ENCODE measurements at places on chromosomes 11 and 22. TPM values are rescaled to one million over a fixed set of nuclear protein-coding genes. Genes with fewer than 3 reads are reported as not detected.

GRCh38 chr11:68948935-68949334 lies 31.9 kb downstream of the MRGPRD start:
- no peaks in the 10 kb centered on the region for H3K27me3 ChIP-seq
- peaks cover 9% of the 10 kb centered on the region for H3K4me1 ChIP-seq
- H3K36me3 ChIP-seq: no peaks in the 10 kb centered on the region
- H3K4me3 ChIP-seq: no peak overlapping the region
- no peak for DNase-seq
- H3K27ac ChIP-seq: no peak overlapping the region

GRCh38 chr11:118099838-118100556 lies 13.2 kb upstream of the SMIM35 start:
- H3K4me1 ChIP-seq: no peaks in the 10 kb centered on the region
- no peaks in the 10 kb centered on the region for H3K27me3 ChIP-seq
- DNase-seq: no peak
- H3K36me3 ChIP-seq: no peaks in the 10 kb centered on the region
- no peak overlapping the region for H3K27ac ChIP-seq

DNA sequence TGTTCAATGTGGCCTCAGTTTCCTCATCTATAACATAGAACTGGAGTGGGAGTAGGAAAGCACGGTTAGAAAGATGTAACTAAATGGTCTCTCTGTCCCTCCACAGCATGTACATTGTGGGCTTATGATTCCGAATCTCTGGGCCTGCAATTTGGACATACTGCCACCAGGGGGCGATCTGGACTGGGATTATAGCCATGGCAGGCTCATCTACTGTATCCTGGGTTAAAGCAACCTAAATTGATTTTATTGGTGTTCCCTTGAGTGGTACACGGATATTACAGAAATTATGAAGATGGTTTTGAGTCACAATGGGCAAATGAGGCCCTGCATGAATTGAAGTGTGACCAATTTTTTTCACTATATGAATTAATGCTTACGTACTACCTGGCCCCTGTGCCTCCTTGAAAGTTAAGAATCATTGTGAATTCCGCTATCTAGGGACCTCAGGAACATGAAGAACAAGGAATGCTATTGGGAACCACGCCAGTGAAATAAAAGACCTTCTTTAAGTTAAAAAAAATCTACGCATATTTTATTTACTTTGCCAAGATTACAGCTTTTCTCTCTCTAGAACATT lies 32.9 kb downstream of the TST start:
- no peak overlapping the region for H3K27ac ChIP-seq
- no peaks in the 10 kb centered on the region for H3K27me3 ChIP-seq
- no peaks in the 10 kb centered on the region for H3K4me1 ChIP-seq
- no peak for DNase-seq
- H3K36me3 ChIP-seq: no peaks in the 10 kb centered on the region

- no peaks in the 10 kb centered on the region for H3K4me1 ChIP-seq
- H3K27ac ChIP-seq: no peak overlapping the region
- H3K27me3 ChIP-seq: no peaks in the 10 kb centered on the region
- no peak for DNase-seq
- no peaks in the 10 kb centered on the region for H3K36me3 ChIP-seq
Observed at GRCh38 chr11:20634044-20634443, 34.6 kb downstream of the SLC6A5 start.

DNA sequence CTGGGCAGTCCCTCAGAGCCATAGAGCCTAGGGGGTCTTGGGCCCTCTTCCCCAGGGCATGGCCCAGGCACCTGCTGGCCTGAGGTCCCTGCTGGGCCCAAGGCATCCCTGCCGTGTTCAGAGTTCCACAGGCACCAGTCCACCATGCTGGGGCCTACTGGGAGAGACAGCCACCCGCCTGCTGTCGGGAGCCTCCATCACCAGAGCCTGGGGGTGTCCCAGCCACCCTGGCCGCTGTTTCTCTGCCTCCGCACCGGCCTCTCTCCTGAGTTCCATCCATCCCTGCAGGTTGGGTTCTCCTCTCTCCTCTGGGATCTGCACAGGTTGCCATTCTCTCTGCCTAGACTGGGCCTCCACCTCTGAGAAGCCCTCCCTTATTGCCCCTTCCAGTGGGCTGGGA lies 68.6 kb downstream of the KCNQ1 start:
- no peak for DNase-seq
- H3K4me1 ChIP-seq: no peaks in the 10 kb centered on the region
- no peaks in the 10 kb centered on the region for H3K27me3 ChIP-seq
- no peak overlapping the region for H3K4me3 ChIP-seq
- no peak overlapping the region for H3K27ac ChIP-seq

DNA sequence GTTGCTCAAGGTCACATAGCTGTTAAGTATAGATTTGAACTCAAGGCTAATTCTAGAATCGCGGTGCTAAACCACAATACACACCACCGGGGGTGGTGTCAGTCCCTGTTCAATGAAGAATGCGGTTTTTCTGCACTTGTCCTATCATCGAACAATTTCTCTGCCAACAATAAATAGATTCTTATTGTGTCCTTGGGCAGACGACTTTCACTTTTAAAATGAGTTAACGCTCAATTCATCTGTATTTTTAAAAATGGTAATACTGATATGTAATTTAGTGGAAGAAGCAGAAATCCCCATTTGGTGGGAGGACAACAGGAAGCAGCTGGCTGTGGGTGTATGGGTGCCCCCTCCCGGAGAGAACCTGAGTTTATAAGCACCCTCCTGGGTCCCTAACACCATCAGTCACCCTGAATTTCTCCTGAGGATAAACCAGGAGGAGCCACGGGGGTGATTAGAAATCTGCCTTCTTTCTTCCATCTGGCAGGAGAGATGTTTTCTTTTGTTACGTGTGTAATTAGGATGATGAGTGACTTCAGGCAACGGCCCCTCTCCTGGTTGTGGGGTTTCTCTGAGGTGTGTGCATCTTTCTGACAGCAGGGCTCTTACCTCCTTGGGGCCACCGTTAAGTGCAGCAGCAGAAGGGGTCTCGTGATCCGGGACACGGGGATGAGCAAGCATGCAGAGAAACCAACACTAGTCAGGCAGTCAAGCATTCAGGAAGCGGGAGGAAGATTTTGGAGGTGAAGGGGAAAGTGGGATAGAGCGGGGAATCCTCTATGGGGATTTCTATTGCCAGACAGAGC lies 87.7 kb downstream of the GRAMD1B start:
- H3K36me3 ChIP-seq: no peaks in the 10 kb centered on the region
- peak overlapping the region; percentile 69 for H3K27ac ChIP-seq
- no peaks in the 10 kb centered on the region for H3K27me3 ChIP-seq
- H3K4me3 ChIP-seq: no peak overlapping the region
- DNase-seq: no peak

- H3K4me3 ChIP-seq: no peak overlapping the region
- no peak for DNase-seq
- H3K4me1 ChIP-seq: no peaks in the 10 kb centered on the region
- H3K36me3 ChIP-seq: no peaks in the 10 kb centered on the region
- H3K27me3 ChIP-seq: no peaks in the 10 kb centered on the region
Observed at GRCh38 chr22:43066844-43067385, 22.3 kb downstream of the TTLL1 start.

DNA sequence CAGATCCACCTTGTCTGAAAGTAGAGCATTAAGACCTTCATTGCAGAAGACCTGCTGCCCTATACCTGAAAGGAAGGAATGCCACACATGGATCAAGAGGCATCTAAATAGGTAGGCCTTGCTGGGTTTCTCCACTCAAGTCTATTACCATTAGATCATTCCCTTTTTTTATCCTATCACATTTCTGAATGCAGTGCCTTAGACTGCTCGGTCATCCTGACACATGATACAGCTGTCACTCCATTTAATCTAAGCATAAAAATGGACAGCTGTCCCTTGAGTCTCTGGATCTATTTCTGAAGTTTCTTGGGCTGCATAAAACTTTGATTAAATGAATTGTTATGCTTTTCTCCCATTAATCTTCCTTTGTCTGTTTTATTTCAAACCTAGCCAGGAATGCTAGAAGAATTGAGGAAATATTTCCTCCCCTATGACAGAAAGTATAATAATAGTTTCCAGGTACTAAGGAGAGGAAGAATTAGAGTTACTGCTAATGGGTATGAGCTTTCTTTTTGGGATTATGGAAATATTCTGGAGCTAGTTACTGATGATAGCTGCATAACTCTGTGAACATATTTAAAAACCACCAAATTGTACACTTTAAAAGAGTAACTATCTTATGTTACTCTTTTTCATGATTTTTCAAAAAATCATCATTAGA lies 88.0 kb downstream of the DLG2 start:
- DNase-seq: no peak
- H3K4me3 ChIP-seq: no peak overlapping the region
- H3K27me3 ChIP-seq: no peaks in the 10 kb centered on the region
- H3K27ac ChIP-seq: no peak overlapping the region

DNA sequence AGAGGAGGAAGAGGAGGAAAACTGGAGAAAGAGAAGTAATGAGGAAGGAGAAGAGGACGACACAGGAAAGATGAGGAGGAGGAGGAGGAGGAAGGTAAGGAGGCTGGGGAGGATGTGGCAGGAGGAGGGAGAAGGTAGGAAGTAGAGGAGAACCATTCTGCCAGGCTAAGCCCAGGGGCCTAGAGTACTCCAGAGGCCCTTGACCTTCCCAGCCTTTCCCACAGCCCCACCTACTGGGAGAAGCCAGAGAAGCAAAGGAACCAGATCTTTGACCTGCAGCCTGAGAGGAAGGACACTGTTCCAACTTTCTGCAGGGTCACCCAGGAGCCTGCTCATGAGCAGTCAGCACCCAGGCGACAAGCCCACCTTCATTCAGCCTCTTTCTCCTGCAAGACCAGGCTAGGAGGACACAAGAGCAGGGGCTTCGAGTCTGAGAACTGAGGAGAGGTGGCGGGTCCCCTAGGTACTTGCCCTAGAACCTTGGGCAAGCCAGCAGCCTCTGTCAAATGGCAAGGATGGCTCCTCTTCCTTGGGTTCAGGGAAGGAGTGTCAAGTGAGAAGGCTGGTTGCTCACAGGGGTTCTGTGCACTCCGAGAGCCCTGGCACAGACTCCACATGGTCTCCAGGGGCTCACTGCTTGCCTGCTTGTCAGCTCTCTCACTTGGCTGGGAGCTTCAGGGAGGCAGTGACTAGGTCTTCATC lies 27.9 kb upstream of the OAF start:
- peak overlapping the region; percentile 82 for H3K27ac ChIP-seq
- H3K4me3 ChIP-seq: no peak overlapping the region
- no peaks in the 10 kb centered on the region for H3K36me3 ChIP-seq
- H3K27me3 ChIP-seq: no peaks in the 10 kb centered on the region

DNA sequence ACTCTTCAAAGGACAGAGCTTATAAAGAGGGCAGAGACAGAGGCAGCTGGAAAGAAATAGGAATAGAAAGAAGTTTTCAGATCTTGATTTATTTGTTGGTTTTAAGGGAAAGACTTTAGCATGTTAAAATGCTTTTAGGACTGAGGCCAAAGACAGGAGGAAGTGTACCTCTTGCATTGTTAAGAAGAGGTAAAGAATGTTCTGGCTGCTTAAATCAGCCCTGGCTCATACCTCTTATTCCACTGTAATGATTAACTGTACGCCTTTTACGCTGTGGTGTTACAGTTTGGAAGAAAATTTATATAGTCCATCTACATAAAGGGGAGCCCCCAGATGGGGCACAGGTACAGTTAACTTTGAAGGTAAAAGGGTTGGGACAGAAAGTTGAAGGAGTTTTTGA lies 10.1 kb upstream of the MPZL2 start:
- H3K4me1 ChIP-seq: no peaks in the 10 kb centered on the region
- DNase-seq: no peak
- no peak overlapping the region for H3K4me3 ChIP-seq

GRCh38 chr22:25120093-25120561 lies 79.5 kb upstream of the CRYBB3 start:
- no peak overlapping the region for H3K27ac ChIP-seq
- H3K27me3 ChIP-seq: no peaks in the 10 kb centered on the region

- H3K4me1 ChIP-seq: no peaks in the 10 kb centered on the region
- H3K27me3 ChIP-seq: no peaks in the 10 kb centered on the region
- no peak overlapping the region for H3K4me3 ChIP-seq
- no peak overlapping the region for H3K27ac ChIP-seq
Observed at GRCh38 chr11:1167751-1168231, 10.0 kb downstream of the MUC5AC start.

DNA sequence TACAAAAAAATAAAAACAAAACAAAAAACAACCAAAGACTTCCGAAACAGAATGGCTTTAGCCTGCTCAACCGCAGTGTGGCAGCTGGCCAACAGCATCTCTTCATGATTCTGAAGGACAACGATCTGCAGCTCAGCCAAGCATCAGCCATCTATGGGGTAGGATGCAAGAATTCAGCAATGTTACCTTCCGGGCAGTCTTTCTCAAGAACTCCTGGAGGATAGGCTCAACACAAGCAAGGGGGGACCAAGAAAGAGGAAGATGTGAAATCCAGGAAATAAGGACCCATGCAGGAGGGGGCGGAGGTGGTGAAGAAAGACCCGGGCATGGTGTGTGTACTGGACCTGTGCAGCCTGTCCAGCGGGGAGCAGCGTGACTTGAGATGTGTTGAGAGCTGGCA lies 3.5 kb upstream of the TSPO start:
- DNase-seq: no peak
- no peaks in the 10 kb centered on the region for H3K36me3 ChIP-seq
- no peaks in the 10 kb centered on the region for H3K27me3 ChIP-seq
- peaks cover 7% of the 10 kb centered on the region for H3K4me1 ChIP-seq
- no peak overlapping the region for H3K27ac ChIP-seq
- no peak overlapping the region for H3K4me3 ChIP-seq

- H3K4me1 ChIP-seq: peaks cover 46% of the 10 kb centered on the region
- H3K4me3 ChIP-seq: no peak overlapping the region
- H3K27me3 ChIP-seq: no peaks in the 10 kb centered on the region
- DNase-seq: peak; percentile 23
- H3K27ac ChIP-seq: peak overlapping the region; percentile 54
Observed at GRCh38 chr11:67270256-67271204, 4.3 kb downstream of the GRK2 start.

- no peaks in the 10 kb centered on the region for H3K36me3 ChIP-seq
- no peaks in the 10 kb centered on the region for H3K27me3 ChIP-seq
- no peak overlapping the region for H3K27ac ChIP-seq
- DNase-seq: no peak
- no peak overlapping the region for H3K4me3 ChIP-seq
Observed at GRCh38 chr11:64633555-64634159, 42.6 kb downstream of the SLC22A12 start.

DNA sequence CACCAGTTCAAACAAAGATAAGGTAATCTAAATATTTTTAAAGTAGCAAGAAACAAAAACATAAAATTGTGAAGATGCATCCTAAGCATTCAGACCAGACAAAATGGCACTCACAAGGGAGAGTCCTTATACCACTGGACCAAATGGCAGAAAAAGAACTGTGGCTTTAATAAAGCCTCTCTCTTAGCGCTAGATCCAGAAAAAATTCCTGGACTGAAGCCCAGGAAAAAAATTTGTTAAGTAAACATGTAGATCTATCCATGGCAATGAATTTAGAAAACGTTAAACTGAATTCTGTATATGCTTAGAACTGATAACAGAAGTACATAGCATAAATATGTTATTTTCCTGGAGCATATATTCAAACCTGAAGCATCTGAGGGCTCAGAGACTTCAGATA lies 11.8 kb upstream of the CD59 start:
- no peaks in the 10 kb centered on the region for H3K36me3 ChIP-seq
- no peak overlapping the region for H3K27ac ChIP-seq
- H3K27me3 ChIP-seq: no peaks in the 10 kb centered on the region
- DNase-seq: no peak

The PATE2 gene
- not detected for total RNA-seq

The PNPLA5 gene
- not detected for total RNA-seq

The MS4A4E gene
- 0.92 TPM for total RNA-seq

The ARHGAP42 gene
- 7.0 TPM for total RNA-seq

The RNF169 gene
- 24.6 TPM for total RNA-seq

The OR2AG1 gene
- total RNA-seq: not detected

The ZNF195 gene
- 15.7 TPM for total RNA-seq
